ENCODE measurements at places on chromosomes 12 and 14.

GRCh38 chr12:26471560-26471959 is 276.2 kb downstream of the SSPN start:
- DNase-seq = peak; percentile 7

- no peak for DNase-seq
Observed at GRCh38 chr12:117111821-117112595, 12.8 kb upstream of the TESC start.

GRCh38 chr14:96092936-96093335 is 53.8 kb downstream of the C14orf132 start:
- no peak for DNase-seq

GRCh38 chr14:20489093-20489994 is 16.0 kb upstream of the RNASE10 start:
- peak; percentile 65 for DNase-seq

DNA sequence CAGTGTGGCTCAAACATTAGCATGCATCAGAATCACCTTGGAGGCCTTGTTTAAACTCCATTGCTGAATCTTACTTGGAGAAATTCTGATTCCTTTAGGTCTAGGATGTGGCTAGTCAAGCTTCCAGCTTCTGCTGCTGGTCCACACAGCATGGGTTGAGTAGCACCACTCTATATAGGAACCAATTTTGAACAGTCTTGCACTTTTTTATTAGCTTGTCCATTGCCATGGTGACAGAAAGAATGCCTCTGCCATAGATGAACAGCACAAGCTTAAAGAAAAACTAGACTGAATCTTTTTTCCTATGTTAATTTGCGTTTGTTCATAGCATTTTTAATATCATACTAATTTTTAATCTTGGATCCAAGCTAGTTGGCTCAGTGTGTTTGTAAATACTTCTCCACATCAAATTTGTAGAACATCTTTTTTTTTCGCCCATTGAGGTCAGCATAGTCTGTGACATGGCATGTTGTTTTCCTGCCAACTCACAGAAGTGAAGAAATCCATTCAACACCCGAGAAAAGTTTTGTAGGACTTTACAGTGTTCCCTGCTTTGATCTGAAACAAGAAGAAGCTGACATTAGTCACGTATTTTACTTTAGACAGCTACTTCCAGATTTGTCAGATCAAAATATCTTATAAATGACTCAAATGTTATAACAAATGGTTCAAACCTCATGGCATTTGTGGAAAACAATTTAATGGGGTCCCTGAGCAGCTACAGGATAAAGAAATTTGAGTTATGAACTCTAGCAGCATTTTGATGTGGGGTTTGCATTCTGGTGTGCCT is 438.8 kb downstream of the EGLN3 start:
- DNase-seq = no peak

GRCh38 chr12:119082496-119082895 is 96.2 kb upstream of the HSPB8 start:
- DNase-seq = no peak

DNA sequence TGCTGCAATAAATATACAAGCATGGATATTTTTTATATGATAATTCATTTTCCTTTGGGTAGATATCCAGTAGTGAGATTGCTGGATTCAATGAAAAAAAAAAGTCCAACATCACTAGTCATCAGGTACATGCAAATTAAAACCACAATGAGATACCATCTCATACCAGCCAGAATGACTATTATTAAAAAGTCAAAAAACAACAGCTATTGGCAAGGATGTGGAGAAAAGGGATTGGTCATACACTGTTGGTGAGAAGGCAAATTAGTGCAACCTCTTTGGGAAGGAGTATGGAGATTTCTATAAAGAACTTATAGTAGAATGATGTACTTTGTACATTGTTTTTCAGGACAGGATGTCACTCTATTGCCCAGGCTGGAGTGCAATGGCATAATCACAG is 531.2 kb upstream of the MGAT4C start:
- DNase-seq = no peak

DNA sequence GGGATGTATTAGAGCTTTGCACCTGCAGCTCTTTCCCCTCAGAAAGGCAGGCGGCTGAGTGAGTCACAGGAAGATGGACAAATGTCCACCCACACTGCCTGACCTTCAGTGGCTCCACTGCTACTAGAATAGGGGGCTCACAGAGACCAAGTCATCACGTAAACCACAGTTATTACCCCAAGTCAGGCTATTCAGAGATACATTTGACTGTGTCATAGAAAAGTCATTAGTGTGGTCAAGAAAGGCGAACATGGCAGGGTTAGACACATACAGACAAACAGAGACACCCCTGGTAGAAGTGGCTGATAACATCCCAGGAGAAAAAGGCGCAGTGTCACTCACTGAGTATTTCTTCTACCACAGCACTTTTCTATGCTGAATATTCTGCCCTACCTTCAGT is 36.0 kb downstream of the GCH1 start:
- DNase-seq = no peak

GRCh38 chr12:107684990-107685359 is 624 bp upstream of the PWP1 start:
- DNase-seq = peak; percentile 13

GRCh38 chr14:63614679-63615363 is 26.9 kb downstream of the WDR89 start:
- DNase-seq = no peak

DNA sequence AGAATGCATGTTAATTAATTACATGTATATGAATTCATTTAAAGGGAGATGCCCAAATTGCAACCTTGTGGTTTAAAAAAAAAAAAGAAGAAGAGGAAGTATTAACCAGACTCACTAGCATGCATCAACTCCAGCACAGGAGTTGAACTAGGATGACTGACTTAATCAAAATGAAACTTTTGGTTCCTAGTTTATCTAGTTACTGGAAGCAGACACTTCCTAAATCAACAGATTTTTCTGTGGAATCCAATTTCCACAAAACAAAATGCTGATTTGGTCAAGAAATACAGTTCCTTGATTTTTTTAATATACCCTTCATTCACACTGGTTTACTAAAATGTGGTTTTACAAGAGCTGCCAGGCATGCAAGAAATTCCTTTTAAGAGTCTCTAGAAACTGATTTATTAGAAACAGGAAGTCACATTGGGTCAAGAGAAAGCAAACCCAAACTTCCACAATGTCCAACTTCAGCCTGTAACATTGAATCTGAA is 41.6 kb downstream of the ITPR2 start:
- no peak for DNase-seq

- no peak for DNase-seq
Observed at GRCh38 chr12:104435765-104436164, 21.0 kb upstream of the CHST11 start.

- no peak for DNase-seq
Observed at GRCh38 chr12:105980085-105980484, 158.7 kb downstream of the NUAK1 start.

- no peak for DNase-seq
Observed at GRCh38 chr12:20339060-20339459, 29.3 kb upstream of the PDE3A start.

GRCh38 chr14:40694023-40694422 is 912.7 kb upstream of the LRFN5 start:
- DNase-seq = no peak

GRCh38 chr12:1646569-1647284 is 17.7 kb downstream of the WNT5B start:
- no peak for DNase-seq

GRCh38 chr14:33232031-33232430 is 293.4 kb downstream of the NPAS3 start:
- no peak for DNase-seq

DNA sequence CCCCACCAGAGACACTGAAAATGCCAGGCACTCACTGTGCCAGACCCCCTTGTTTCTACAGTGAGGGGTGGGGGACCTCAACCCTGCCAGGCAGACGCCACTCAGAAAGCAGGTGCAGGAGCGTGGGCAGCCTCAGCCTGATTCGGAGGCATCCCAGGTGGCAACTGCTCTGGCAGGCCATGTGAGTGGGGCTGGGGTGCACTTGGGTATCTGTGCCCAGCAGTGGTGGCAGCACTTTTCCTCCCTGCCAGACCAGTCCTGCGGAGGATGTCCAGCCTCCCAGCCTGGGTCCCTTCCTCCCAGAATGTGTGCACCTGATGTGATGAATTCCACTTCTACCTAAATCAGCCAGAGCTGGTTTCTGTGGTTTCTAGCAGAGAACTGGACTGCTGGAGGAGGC is 13.4 kb upstream of the TTC7B start:
- DNase-seq = no peak

Measured in CD4-positive, alpha-beta T cell treated with Interleukin-4 for 4 hours (primary cell).